CD4-positive, alpha-beta T cell treated with Interleukin-17A for 4 hours (primary cell): ENCODE measurements at places on chromosomes 3 and 15.

DNA sequence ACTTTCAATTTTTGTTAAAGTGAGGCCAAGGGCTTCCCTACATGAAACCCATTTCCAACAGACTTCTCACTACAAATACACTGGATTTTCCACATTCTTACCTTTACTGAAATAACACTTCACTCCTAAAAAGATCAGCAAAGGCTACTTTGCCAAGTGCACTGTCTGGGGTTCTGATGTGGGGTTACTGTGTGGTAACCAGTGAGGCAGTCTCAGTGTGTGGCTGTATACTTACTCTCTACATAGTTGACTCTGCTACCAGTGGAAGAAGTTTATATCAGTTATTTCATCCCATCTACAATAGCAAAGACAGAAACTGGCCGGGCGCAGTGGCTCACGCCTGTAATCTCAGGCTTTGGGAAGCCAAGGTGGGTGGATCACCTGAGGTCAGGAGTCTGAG is 5.6 kb downstream of the WDR82 start:
- no peak for DNase-seq

GRCh38 chr15:98738689-98739401 is 90.5 kb downstream of the IGF1R start:
- DNase-seq, result no peak

DNA sequence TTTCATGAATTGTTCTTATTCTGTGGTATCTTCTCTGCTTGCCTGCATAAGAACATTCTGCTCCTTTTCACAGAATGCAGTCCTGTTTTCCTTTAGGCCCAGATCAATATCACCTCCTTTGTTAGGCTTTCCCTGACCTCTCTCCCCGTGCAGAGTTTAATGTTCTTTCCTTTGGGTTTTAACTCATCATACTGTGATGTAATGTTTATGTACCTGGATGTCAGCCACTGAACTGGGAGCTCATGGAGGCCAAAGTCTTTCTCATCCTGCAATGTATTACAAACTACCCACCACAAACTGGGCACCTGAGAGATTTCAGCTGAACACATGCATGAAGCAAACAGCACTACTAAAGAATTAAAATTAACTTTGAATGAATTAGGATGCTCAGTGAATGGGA is 192.8 kb upstream of the RORA start:
- DNase-seq, result no peak

DNA sequence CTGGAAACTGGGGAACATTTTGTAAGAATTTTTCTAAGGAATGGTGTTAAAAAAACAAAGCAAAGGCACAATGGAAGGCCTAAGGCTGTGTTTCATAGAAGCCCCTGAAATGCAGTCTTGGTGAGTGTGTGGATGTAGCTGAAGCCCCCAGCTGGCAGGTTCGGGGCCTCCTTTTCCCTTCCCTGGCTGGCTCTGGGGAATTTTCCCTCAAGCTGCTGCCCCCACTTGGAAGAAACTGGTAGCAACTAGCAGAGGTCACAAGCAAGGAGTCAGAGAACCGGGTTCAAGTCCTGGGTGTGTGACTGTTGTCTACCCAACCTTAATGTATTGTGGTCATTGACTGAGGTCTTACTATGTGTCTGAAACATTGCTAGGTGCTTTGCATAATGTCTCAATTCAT is 85.3 kb upstream of the MYZAP start:
- DNase-seq, result no peak

- DNase-seq, result no peak
These were observed 102.4 kb downstream of the RPL22L1 start for GRCh38 chr3:170767576-170767941.

- no peak for DNase-seq
These were observed 332.5 kb upstream of the TBL1XR1 start for GRCh38 chr3:177529716-177530335.

DNA sequence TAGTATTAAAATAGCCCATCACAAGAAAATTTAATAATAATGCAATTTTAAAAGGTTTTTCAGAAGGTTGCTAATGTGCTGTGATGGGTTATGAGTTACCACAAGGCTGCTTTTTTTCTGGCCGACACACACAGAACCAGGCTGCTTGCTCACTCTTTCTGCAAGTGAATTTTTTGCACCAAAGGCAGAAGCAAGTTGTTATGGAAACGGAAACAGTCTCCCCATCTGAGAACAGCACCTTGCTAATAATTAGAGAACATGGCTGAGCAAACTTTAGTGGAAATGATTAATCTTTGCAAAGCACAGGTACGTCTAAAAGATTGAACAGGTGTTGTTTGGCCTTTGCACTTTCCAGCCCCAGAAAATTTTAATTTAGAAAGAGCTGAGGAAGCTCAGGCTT is 51.0 kb downstream of the CACNA2D3 start:
- no peak for DNase-seq

- DNase-seq, result no peak
These were observed 134.1 kb upstream of the MNS1 start for GRCh38 chr15:56598991-56599390.

DNA sequence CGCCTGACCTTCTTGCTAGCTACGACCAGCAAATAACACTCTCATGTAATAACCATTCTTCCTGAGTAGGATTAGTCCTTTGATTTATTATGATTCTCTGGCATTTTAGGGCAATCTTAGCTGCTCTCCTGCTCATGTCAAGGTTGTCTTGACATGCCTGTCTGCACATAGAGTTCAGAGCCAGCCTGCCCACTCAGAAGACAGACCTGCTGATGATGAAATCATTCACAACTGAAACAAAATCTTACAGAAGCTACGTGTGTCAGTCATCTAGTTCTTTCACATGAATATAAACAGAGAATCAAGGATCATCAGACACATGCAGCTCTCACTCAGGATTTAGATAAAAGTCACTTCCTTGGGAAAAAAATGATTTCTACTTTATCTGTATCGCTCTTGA is 173.6 kb upstream of the LYSMD4 start:
- DNase-seq, result no peak
